Cardiac muscle cell (in vitro differentiated cells and primary cell): ENCODE measurements at places on chromosomes 6 and 20. TPM values are rescaled to one million over a fixed set of nuclear protein-coding genes. Genes with fewer than 3 reads are reported as not detected.

FGD2 gene
- total RNA-seq = not detected in 2 replicates

DNA sequence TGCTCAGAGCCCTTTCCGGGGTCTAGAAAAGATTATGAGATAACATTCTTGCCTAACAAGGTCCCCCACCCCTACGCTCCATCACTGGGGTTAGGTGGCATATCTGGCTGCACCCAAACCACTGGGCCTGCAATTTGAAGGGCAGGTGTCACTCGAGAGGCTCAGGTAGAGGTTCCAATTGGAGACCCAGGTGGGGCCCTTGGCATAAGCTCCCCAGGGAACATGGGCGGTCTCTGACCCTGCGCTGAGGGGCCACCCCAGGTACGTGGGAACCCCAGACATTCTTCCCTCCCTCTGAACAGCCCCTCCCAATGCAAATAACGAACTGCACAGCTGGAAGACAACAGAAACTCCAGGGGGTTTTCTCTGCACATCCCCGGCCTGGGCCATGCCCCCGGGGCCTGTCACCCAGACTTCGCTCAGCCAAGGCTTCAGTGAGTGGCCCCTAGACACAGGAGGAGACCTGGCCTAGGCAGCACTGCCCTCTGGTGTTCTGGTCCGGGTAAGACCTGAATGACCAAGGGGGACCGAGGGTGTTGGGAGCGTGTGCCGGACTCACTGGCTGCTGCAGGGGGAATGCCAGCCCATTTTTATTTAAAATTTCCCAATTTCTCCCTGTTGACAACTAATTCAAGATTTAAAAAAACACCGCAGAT lies 47.5 kb downstream of the DSTN start:
- no peak overlapping the region for H3K4me3 ChIP-seq
- peaks cover 8% of the 10 kb centered on the region for H3K4me1 ChIP-seq
- H3K27me3 ChIP-seq = no peaks in the 10 kb centered on the region
- no peak overlapping the region for H3K27ac ChIP-seq
- DNase-seq = peak; percentile 77
- H3K36me3 ChIP-seq = peaks cover 30% of the 10 kb centered on the region

GRCh38 chr6:137028912-137029311 lies 15.9 kb downstream of the IL20RA start:
- no peak for DNase-seq
- no peaks in the 10 kb centered on the region for H3K4me1 ChIP-seq
- no peaks in the 10 kb centered on the region for H3K36me3 ChIP-seq
- no peak overlapping the region for H3K4me3 ChIP-seq
- no peak overlapping the region for H3K27ac ChIP-seq

EPPIN gene
- total RNA-seq = not detected in 2 replicates

RNF182 gene
- total RNA-seq = 0.78 and 1.3 TPM in 2 replicates

SLC35D3 gene
- 0.74 and 2.4 TPM in 2 replicates for total RNA-seq

- no peak for DNase-seq
- no peak overlapping the region for H3K4me3 ChIP-seq
- H3K27me3 ChIP-seq = no peaks in the 10 kb centered on the region
- no peak overlapping the region for H3K27ac ChIP-seq
Observed at GRCh38 chr6:91523511-91523910, 936.6 kb upstream of the MAP3K7 start.

- H3K36me3 ChIP-seq = no peaks in the 10 kb centered on the region
- no peaks in the 10 kb centered on the region for H3K4me1 ChIP-seq
- H3K4me3 ChIP-seq = no peak overlapping the region
- peak overlapping the region; percentile 34 for H3K27ac ChIP-seq
- H3K27me3 ChIP-seq = no peaks in the 10 kb centered on the region
Observed at GRCh38 chr6:131747821-131748353, 37.1 kb upstream of the CTAGE9 start.

GRCh38 chr20:58810116-58810878 lies 40.4 kb downstream of the GNAS-AS1 start:
- no peaks in the 10 kb centered on the region for H3K27me3 ChIP-seq
- no peak overlapping the region for H3K4me3 ChIP-seq
- peaks cover 10% of the 10 kb centered on the region for H3K4me1 ChIP-seq
- DNase-seq = peak; percentile 11

DNA sequence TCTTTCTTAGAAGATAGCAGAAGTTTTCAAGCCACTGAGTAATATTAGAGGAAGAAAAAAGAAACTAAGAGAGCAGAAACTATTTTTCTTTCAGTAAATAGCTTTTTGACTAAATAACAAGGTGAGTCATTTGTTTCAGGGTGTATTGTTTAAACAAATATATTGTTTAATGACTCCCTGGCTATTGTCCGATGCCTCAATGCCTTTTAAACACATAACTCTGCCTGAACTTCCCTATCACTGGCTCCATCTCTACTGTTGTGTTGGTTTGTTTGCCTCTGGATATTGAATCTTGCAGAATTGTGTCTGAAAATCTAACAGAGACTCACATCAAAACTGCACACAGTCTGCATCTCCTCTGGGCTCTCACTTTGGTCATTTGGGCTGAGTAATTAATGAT lies 19.6 kb upstream of the CLIC5 start:
- H3K4me3 ChIP-seq = no peak overlapping the region
- no peaks in the 10 kb centered on the region for H3K27me3 ChIP-seq
- no peaks in the 10 kb centered on the region for H3K4me1 ChIP-seq

DNA sequence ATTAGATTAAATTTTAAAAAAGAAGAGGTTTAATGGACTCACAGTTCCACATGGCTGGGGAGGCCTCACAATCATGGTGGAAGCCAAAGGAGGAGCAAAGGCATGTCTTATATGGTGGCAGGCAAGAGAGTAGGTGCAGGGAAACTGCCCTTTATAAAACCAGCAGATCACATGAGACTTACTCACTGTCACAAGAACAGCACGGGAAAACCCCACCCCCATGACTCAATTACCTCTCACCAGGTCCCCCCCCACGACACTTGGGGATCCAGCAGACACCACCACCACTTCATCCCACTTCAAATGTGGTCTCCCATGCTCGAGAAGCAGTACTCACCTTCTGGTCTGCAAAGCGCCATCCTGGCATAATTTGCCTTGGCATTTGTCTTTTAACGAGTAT lies 24.6 kb downstream of the MTFR2 start:
- no peaks in the 10 kb centered on the region for H3K27me3 ChIP-seq
- no peak overlapping the region for H3K27ac ChIP-seq
- H3K36me3 ChIP-seq = no peaks in the 10 kb centered on the region

- H3K27ac ChIP-seq = no peak overlapping the region
- H3K4me1 ChIP-seq = no peaks in the 10 kb centered on the region
- DNase-seq = no peak
- H3K4me3 ChIP-seq = no peak overlapping the region
Observed at GRCh38 chr20:37943033-37943432, 40.1 kb downstream of the VSTM2L start.
